ENCODE measurements at places on chromosomes 7 and 10.

DNA sequence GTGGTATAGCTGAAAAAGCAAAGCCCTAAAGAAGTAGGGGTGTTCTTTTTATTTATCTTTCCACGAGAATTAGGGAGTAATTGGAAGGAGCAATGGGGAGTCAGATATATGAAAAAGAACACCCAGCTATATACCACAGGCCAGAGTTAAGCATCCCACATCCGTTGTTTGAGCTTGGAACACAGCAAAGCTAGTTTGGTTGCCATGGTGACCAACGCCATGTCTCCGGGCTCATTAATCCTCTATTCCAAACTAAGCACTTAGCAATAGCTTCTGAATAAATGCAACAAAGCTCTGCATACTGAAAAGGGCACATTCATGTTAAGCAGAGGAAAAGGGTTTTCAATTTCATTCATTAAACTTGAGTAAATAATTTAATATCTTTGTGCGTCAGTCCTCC, 23.5 kb downstream of the ASB4 start:
- no peak for DNase-seq

GRCh38 chr7:2099048-2099957, 133.4 kb downstream of the MAD1L1 start:
- no peak for DNase-seq

- DNase-seq, result no peak
Measured at GRCh38 chr10:2476812-2477553, 590.4 kb upstream of the PFKP start.

DNA sequence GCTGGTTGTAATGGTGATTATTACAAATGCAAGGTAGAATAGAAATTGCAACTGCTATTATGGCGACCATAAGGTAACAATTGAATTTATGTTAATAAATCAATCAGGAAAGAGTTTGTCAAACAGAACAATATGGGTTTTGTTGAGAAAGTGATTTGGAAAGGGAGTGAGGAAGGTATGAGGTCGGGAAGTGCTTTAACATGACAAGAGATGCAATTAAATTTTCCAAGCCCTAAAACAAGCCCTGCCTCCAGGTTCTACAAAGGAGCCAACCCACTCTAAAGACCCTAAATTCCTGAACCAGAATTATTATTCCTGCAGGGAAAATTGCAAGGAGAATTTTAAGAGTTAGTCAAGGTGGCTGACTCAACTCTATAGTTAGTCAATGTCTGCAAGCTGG, 363.7 kb downstream of the BMPER start:
- DNase-seq, result no peak

GRCh38 chr7:101626069-101626671, 2.9 kb downstream of the MYL10 start:
- DNase-seq, result peak; percentile 42

- DNase-seq, result no peak
Measured at GRCh38 chr10:6221971-6222751, 19.4 kb downstream of the PFKFB3 start.

- DNase-seq, result no peak
Measured at GRCh38 chr7:33849004-33849403, 56.3 kb upstream of the BMPER start.

DNA sequence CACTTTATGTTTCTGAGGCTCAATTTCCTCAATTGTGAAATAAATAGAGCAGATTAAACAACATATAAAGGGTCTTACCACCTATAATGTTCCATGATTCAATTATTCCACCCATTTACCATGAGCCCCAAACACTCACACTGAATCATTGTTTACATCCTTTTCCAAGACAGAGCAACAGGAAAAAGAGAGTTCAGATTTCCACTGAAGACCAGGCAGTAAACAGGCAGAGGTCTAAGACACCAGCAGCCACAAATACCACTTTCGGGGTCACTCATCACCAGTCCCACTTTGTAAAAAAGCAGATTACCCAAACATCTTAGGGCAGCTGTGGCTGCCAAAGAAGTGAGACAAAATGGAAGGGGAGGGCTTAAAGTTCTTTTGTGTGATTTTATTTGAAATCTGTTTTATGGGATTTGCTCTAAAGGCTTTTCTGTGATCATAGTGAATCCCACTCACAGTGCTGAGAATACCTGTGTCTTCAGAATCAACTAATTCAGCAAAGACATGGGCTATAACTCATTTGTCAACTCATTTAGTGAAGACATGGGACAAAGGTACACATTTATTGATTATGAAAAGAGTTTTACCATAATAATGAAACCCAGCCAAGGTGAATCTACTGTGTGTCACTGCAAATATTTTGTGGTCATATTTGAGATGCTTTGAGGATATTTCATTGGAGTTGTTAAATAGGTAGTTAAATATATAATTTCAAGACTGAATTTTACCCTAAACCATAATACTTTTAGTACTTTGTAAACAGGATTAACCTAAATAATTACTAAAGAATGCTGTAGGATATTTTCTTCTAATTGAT, 24.8 kb upstream of the DLD start:
- no peak for DNase-seq

DNA sequence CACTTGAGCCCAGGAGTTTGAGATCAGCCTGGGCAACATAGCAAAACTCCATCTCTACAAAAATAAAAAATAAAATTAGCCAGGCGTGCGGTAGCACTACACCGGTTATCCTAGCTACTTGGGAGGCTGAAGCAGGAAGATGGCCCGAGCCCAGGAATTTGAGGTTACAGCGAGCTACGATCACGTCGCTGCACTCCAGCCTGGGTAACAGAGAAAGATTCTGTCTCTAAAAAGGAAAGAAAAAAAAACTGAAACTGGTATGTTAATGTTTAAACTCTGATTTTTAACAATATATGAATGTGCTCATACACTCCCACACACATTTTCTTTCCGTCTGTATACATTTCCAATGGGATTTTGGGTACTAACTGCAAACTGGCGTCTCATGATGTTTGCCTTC, 140.6 kb upstream of the KMT2E start:
- no peak for DNase-seq

- no peak for DNase-seq
Measured at GRCh38 chr7:126529254-126529653, 723.5 kb downstream of the GRM8 start.

GRCh38 chr10:6037422-6037821, 24.7 kb downstream of the IL2RA start:
- no peak for DNase-seq

GRCh38 chr10:3901370-3901769, 116.4 kb upstream of the KLF6 start:
- no peak for DNase-seq

GRCh38 chr10:72077275-72077990, 10.9 kb downstream of the SPOCK2 start:
- no peak for DNase-seq

GRCh38 chr10:84822931-84823630, 494.7 kb downstream of the CCSER2 start:
- DNase-seq, result no peak

- DNase-seq, result no peak
Measured at GRCh38 chr10:3127921-3128320, 44.7 kb downstream of the PITRM1 start.

GRCh38 chr7:36128448-36129047, 24.5 kb upstream of the EEPD1 start:
- peak; percentile 51 for DNase-seq

- DNase-seq, result no peak
Measured at GRCh38 chr10:68606918-68607317, 46.8 kb downstream of the TET1 start.
